ENCODE measurements at places on chromosomes 5 and 9.
A peak's percentile ranks its signal among the peaks of the same experiment; 100 is the strongest.

DNA sequence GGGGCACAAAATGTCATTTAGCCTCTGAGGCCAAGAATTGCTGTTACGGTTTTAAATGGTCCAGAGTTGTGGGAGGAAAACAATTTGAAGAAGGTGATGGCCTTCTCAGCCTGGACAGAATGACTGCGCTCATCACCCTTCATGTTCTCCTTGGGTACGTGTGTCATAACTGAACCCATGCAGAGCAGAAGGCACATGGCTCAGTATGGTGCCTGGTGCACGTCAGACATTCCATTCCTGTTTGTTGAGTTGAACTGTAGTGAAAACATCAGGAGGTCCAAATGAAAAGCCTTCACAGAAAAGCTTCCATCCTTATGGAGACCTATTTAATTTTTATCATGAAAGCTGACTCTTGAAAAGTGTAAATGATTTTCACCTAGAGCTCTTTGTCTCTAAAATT is 133.2 kb downstream of the CFAP90 start:
- DNase-seq = no peak

DNA sequence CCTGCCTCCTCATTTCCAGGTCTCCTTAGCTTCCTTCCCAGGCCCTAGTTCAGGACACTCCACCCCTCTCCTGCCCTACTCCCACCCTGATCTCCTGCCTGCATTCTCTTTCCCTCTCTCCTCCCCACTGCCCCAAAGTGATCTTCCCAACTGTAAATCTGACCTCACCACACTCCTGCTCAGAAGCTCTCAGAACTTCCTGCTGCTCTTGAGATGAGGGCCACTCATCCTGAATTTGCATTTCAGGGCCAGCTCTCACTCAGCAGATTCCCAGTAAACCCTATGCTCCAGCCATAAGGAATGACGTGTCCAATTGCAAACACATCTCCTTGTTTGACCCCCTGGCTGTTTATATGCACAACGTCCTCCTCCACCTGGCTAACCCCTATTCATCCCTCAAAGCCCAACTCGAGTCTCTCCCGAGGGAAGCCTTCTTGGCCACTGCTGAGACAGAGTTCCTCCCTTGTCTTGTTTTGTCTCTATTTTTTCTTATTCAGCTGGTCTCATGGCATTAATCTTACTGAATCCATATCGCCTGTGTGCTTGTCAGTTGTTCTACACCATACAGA is 95.0 kb downstream of the NSG2 start:
- no peak for DNase-seq

- no peak for DNase-seq
Measured at GRCh38 chr9:133057006-133057405, 4.8 kb upstream of the CEL start.

DNA sequence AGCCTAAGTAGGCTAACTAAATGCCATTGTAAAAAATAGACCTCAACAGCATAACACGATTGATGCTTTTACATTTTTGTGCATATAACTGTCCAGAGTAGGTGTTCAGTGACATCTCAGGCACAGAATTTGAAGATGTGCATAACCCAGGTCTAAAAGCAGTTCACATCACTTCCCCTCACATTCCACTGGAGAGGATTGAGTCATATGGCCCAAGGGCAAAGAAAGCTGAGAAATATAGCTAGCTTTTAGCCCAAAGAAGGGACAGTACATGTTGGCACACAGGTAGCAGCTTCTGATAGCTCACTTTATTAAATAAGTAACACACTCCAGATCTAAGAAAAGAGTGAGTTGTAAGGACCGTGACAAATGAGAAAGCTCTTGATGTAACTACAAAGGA is 2259.5 kb upstream of the WWC1 start:
- DNase-seq = no peak

DNA sequence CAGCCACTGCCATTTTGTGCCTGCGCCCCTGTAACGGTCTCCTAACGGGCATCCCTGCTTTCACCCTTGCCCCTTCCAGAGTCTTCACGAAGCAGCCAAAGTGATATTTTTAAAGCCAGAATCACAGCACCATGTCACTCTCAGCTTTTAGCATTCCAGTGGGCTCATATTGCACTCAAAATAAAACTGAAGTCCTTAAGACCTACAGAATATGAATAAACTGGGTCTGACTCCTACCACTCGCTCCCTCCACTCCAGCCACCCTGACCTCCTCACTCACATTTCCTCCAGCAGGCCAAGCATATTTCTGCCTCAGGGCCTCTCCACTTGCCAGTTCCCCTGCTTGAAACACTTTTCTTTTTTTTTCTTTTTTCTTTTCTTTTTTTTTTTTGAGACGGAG is 2.4 kb upstream of the PDLIM7 start:
- no peak for DNase-seq

DNA sequence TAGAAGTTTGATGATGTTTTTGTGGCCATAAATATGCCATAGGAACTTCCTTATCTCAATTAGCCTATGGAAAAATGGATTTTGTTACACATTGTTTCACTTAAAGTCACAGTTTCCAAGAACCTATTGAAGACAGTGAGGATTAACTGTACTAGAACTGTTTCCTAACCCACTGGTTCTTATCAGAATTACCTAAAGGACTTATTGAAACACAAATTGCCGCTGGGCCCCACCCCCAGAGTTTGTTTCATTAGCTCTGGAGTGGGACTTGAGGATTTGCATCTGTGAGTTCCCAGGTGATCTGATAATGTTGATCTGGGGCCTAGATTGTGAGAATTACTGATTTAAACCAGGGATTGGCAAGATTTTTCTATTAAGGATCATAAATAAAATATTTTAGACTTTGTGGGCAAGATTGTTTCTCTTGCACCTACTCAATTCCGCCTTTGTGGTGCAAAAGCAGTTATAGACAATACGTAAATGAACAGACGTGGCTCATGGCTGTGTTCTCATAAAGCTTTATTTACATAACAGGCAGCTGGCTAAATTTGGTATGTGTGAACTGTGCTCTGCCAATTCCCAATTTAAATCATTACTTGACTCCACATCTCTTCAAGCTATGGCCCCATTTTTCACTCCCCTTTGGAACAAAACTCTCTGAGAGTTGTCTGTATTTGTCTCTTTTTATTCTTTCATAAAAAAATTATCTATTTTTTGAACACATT is 9.3 kb downstream of the JAK2 start:
- no peak for DNase-seq

- DNase-seq = no peak
Measured at GRCh38 chr9:100370064-100370723, 17.5 kb upstream of the TEX10 start.

DNA sequence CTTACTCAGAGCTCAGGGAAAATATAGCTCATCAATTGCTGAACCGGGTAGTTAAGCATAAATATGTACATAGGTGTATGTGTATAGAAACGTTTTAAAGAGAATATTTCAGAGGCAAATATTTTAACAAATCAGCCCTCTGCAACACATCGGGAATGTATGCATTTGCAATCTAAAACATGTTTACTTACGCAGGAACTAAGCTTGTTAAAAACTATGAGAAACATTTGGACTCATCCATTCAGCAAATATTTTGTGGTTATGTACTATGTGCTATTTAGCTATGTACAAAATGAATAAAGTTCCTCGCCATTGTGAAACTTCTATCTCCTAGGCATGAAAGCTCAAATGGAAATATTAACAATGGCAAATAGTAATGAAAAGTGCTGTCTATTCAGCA is 469.9 kb downstream of the ARHGEF28 start:
- DNase-seq = no peak

DNA sequence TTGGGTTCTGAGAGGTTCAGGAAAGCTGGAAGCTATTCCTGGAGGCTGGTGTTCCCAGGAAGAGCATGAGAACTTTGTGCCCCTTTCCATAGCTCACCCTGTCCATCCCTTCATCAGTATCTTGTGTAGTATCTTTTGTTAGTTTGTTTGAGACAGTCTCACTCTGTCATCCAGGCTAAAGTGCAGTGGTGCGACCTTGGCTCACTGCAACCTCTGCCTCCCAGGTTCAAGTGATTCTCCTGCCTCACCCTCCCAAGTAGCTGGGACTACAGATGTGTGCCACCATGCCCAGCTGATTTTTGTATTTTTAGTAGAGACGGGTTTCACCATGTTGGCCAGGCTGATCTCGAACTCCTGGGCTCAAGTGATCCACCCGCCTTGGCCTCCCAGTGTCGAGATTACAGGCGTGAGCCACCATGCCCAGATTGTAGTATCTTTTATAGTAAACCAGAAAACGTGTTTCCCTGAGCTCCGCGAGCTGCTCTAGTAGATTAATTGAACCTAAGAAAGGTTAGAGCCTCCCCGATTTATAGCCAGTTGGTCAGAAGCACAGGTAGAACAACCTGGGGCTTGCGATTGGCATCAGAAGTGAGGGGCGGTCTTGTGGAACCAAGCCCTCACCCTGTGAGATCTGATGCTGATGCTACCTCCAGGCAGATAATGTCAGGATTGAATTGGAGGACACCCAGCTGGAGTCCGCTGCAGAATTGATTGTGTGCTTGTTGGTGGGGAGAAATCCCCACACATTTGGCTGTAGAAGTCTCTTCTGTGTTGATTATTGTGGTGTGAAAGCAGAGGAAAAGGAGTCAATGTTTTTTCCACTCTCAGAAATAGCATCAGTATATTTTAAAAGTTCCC is 32.3 kb downstream of the ATP6V0E1 start:
- no peak for DNase-seq

GRCh38 chr5:17115855-17116254 is 101.6 kb upstream of the BASP1 start:
- no peak for DNase-seq

DNA sequence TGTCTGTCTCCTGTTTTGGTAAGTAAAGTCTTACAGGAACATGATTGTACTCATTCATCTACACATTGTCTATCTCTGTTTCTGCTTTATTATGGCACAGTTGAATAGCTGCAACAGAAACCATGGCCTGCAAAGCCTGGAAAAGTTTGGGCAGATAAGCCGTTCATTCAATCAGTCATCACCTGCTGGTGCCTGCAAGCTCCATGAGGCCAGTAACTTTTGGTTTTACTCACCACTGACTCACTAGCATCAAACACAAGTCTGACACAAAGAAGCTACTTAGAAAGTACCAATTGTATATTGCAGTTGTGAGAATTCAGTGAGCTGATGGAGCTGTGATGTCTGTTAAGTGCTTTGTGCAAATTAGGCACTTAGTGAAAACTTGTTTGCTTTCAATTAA is 373.6 kb upstream of the SGCD start:
- no peak for DNase-seq

DNA sequence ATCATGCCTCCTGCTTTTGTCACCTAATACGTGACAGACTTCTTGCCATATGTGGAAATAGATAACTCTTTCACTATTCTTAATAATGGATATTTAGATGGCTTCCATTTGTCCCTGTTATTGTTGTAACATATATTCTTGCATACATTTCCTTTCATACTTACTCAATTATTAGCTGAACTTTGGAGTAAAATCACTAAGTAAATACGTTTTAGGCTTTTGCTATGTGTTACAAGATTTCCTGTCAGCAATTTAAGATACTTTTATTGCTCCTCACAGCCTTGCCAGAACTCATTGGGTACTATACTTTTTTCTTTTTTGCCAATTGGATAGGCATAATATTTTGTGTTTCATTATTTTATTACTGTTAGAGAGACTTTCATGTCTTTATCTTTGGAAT is 26.9 kb downstream of the CCNH start:
- no peak for DNase-seq

- DNase-seq = no peak
Measured at GRCh38 chr9:83625178-83625577, 2.2 kb downstream of the IDNK start.

DNA sequence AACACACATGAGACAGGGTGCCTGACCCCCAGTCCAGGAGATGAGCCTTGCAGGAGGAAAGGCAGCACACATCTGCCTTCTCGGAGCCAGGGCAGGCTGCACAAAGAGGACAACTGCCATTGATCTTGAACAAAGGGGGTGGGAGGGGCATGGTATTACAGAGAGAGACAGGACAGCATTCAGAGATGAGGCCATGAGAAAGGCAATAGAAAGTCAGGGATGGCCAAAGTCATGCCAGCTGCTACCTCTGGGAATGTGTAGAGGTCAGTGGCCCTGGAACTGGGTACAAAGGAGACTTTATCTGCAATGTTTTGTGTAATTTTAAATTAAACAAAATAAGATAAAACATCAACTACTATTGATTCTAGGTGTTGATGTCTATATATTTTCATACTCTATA is 43.2 kb downstream of the WDR36 start:
- no peak for DNase-seq

DNA sequence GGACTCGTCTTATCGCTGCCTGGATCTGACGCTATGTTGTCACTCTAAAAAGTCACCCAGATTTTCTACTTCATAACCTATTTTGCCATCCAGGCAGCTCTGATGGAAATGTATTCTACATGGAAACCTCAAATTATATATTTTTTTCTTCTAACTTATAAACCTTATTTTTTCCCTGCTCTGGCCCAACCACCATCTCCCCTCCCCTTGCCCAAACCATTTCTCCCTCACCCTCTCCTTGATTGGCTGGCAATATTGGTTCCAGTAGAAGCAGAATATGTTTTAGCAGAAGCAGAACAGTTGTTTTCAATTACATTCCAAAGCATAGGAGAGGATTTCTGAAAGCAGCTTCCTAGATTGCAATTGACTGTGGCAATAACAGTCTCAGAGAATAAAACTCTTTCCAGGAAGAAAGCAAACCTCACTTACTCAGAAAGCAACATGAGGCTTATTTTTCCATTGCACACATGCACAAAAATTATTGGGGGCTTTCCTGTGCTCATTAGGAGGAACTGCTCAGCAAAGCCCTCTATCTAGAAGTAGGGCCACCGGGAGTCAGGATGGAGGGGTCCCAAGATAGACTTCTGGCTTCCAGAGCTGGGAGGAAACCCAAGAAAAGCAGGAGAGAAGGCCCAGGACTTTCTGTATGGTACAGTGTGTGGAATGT is 191.8 kb downstream of the ESM1 start:
- no peak for DNase-seq

- DNase-seq = no peak
Measured at GRCh38 chr9:70571258-70571657, 156.8 kb upstream of the KLF9 start.

GRCh38 chr5:173187054-173187743 is 42.9 kb downstream of the BNIP1 start:
- DNase-seq = no peak

- no peak for DNase-seq
Measured at GRCh38 chr9:86695910-86696424, 251.3 kb downstream of the GAS1 start.

DNA sequence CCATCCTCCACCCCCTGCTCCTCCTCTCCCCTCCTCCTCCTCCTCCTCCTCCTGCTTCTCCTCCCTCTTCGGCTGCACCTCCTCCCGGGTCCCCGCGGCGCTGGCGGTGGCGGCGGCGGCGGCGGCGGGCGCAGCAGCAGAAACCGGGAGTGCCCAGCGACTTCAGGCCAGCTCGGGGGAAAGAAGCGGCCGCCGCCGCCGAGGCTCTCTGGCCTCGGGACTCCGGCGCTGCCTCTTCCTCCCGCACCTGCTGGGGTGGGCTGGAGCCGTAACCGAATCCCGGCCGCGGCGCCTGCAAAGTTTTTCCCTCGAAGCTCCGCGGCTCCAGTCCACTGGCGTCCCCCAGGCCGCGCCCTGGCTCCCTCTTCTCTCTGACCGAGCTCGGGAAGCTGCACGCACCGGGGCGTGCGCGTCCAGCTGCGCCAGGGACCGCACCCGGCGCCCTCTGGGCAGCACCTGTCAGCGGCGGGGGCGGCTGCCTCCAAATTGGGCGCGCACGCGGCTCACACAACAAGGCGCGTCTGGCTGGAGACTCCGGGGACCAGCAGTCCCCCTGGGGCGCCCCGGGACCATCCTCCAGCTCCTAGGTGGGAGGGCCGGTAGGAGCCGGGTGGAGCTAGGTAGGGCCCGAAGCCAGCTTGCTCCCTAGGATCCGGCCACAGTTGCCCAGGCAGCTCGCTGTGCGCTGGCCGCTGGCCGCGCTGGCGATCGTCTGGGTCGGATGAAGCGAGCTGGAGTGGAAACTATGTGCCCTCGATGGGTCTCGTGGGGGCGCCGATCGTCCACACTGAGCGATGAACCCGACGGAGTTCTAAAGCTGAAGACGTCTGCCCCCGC is at the start of gene MCTP1:
Gene MCTP1 (minus strand): TSS at position 523 of the 837 bp plus-strand sequence.
- peak; percentile 58 for DNase-seq
